ENCODE measurements at places on chromosomes 2 and 18.
A peak's percentile ranks its signal among the peaks of the same experiment; 100 is the strongest.

GRCh38 chr2:157164370-157164769, 93.1 kb upstream of the GALNT5 start:
- DNase-seq = no peak

DNA sequence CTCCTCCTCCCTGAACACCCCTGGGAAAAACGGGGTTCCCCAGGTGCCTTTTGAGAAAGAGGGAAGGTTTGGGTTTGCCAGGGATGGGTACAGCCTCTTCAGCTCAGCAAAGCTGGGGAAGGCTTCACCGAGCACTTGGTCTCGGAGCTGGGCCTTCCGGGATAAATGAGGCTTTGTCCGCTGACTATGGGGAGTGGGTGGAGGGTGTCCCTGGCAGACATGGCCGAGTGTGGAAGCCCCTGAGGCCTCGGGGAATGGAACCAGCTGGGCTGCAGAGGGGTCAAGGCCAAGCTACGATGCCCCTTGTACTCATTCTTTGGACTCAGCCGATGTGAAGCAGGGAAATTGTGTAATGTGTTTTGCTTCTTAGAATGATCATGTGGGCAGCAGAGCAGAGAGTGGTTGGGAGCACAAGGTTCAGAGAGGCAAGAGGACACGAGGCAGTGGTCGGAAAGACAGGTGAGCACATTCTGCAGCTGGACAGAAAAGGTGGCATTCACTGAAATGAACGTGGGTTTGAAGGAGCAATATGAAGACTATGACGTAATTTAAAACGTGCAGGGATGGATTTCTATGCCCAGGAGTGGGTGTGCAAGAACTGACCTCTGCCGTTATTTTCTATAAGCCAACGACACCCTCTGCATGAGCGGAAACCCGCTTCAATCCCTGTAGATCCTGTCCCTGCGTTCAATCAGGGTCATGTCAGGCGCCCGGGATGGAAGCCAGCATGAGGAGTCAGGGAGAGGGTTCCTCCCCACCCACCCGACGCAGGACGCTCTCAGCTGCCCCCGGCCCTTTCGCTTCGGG, 142.6 kb downstream of the PXDN start:
- DNase-seq = no peak

DNA sequence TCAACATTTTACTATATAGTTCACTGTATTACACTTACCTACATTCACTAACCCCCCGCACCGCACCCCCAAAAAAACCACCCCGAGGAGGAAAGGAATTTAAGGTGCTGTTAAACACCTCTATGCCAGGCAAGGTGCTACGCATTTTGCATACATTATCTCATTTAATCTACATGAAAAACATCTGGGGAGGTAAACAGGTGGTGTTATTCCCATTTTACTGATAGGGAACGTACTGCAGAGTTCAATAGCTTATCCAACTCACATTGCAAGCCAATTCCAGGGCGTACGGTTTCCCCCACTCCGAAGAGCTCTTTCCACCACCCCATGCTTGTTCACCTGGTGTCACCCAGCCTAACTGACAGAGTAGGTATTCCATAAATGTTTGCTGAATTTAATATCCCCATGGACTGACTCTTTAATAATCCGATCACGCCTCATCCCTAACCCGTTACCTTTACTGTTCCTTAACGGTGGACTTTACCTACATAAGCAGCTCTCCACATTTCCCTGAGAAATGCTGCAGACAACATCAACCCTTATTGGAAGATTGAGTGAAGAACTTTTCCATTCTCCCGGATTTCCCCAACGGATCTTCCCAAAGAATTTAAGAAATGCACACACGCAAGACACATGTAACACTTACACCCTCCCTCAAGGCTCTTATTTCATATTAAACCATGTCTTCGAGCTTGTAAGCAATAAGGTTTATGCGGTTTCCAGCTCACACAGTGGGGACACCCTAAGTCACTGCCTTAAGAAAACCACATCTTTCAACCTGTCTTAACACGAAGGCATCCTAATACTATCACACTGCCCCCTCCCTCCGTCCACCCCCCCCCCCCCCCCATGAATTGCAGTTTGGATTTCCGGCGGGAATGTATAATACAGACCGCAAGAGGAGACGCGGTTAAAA, 1.2 kb downstream of the RAPH1 start:
- DNase-seq = peak; percentile 49

- no peak for DNase-seq
Measured at GRCh38 chr2:20917719-20918572, 95.0 kb upstream of the LDAH start.

DNA sequence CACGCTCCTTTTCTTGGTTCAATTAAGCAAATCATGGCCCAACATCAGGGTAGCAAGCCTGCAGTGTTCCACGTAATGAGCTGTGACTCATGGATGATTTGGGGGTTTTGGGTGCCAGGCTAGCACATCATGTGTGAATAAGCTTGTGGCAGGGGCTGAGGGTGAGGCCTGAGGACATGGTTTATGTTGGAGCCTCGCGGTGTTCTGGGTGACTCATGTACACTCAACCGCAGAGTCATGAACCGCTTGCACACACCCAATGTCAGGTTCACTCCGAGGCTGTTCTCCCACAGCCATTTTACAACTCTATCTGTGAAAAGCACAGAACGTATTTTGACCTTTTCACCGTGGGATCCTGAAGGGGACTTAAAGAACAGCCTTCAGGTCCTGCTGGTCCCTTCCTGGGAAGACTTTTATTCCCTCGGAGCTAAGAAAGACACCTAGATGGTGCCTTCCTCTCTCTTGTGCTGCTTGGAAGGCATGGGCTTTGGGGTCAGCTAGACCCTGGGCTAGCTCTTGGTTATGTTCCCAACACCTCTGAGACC, 139.9 kb upstream of the ZEB2 start:
- DNase-seq = peak; percentile 62

GRCh38 chr2:219441451-219442255, 7.0 kb downstream of the SPEG start:
- peak; percentile 66 for DNase-seq

DNA sequence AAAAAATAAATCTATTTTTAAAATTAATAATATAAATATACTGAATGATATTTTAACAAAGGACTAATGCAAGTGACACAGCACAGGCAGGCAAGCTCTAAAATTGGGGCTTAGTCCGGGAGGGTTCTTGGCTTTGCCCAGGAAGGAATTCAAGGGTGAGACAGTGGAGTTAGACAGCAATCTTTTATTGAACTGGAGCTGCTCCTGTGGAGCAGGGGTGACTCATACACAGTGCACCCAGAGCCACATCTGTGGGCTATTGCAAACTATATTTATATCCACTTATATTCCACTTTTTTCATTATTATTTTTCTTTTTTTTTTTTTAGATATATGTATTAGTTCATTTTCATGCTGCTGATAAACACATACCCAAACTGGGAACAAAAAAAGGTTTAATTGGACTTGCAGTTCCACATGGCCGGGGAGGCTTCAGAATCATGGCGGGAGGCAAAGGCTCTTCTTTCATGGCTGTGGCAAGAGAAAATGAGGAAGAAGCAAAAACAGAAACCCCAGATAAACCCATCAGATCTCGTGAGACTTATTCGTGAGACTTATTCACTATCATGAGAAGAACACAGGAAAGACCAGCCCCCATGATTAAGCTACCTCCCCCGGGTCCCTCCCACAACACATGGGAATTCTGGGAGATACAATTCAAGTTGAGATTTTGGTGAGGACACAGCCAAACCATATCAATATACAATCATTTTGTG, 437.1 kb downstream of the BCL11A start:
- no peak for DNase-seq

- DNase-seq = no peak
Measured at GRCh38 chr2:236576087-236576486, 6.5 kb downstream of the ACKR3 start.

DNA sequence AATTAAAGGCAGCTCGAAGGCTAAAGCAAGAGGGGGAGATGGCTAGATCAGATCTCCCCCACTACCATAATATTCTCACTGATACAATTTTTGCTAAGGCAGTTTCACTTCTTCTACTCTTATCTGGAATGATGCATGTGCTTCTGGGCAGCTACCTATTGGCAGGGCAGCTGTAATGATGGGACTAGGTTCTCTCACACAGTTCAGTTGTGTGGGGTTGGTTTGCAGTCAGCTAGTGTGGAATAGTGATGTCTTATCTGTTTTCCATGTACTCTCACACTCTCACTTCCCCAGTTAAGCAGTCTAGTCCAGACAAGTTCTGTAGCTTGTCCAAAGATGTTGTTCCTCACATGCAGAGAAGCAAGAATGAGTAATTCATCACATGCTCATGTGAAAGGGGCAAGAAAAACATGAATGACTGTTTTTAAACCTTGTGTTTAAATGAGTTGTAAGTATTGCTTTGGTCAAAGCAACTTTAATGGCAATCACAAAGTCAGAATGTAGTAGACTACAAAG, 836.1 kb downstream of the CBLN2 start:
- DNase-seq = no peak

- no peak for DNase-seq
Measured at GRCh38 chr2:20355131-20355530, 4.5 kb upstream of the PUM2 start.

DNA sequence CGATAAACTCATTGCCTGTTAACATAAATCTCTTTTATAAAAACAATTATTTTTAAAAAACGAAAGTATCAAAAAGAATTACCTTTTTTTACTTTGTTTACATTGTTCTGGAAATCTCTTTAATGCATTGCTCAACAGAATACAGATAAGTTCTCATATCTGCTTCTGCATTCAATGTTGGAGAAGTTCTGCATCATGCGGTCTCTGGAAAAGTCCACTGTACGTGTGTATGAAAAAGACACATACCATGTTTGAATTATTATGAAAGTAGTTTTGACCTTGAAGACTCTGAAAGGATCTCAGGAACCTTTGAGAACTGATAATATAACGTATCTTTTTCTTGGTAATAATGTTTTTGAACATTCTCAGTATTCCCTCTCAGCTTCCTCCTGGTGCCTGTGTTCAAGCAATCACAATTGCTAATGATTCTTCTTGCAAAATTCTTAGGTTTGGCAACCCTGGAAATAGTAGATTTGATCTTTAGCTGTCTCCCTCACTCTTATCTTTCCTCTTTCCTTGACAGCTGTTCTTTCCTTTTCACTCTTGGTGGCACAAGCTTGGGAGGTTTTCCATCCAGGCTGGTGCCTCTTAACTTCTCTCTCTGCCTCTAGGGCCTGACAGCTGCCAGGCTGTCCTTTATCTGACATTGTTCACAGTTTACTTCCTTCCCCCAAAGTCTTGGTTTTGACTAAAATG, 12.4 kb upstream of the IL1R1 start:
- DNase-seq = no peak

GRCh38 chr18:79779700-79780190, 18.0 kb upstream of the KCNG2 start:
- no peak for DNase-seq

DNA sequence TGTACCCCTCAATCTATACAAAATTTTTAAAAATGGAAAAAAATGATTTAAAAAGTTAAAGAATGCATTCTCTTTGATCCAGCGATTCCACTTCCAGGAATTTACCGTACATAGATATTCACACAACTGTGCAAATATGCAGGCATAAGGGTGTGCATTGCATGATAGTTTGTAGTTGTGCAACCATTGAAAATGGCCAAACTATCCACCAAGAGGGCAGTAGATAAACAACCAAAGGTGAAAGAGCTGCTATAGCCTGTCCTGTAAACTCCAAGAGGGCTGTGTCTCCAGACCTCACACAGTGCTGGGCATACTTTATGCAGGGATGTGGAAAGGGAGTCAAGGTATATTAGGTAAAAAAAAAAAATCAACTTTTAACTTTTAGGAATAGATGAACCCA, 116.5 kb upstream of the NEDD4L start:
- DNase-seq = no peak

DNA sequence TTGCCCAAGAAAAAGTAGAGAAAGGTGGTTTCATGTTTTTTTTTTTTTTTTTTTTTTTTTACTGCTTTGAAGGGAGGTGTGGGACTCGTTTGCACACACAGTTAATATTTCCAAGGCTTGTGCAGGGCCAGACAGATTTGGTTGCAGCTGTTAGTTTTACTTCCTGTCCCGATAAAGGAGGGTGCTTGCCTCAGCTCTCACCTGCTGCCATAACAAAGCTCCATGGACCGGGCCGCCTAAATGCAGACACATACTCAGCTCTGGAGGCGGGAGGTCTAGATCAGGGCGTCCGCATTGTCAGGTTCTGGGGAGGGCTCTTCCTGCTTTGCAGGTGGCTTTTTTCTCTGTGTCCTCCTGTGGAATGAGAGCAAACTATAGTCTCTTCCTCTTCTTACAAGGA, 69.9 kb downstream of the ODC1 start:
- peak; percentile 15 for DNase-seq

DNA sequence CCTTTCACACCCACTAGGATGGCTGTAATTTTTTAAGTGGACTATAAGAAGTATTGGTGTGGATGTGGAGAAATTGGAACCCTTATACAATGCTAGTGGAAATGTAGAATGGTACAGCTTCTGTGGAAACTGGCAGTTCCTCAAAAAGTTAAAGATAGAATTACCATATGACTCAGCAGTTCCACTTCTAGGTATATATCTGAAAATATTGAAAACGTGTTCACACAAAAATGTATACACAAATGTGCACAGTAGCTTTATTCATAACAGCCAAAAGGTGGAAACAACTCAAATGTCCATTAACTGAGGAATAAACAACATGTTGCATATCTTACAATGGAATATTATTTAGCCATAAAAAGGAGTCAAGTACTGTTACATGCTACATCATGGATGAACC, 17.7 kb downstream of the TANK start:
- DNase-seq = no peak

GRCh38 chr2:133690780-133691179, 122.5 kb upstream of the NCKAP5 start:
- DNase-seq = no peak

- DNase-seq = no peak
Measured at GRCh38 chr2:207091928-207092327, 73.8 kb downstream of the KLF7 start.

DNA sequence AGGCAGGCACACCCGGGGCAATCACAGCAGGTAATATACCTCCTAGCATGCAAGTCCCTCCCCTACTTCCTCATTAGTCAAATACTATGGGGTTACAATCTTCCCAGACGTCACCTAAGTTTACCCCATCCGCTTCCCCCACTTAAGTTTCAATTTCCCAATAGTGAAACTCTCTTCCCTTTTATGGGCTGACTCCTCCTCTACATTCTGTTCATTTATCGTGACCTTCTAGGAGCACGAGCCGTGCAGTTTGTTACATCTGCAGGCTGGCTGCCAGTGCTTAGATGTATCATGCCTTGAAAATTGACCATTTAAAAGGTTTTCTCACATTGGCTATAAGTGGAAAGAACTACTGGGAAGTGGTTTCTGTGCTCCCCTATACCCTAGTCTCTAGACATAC, 1357.8 kb upstream of the CRIM1 start:
- DNase-seq = no peak

GRCh38 chr2:119304847-119305246, 61.8 kb downstream of the C2orf76 start:
- no peak for DNase-seq

- DNase-seq = no peak
Measured at GRCh38 chr18:57518533-57518932, 68.0 kb downstream of the FECH start.
